ENCODE measurements at places on chromosomes 7 and 10. TPM values are rescaled to one million over a fixed set of nuclear protein-coding genes. Genes with fewer than 3 reads are reported as not detected.

GRCh38 chr10:11180228-11180627 is 162.6 kb downstream of the CELF2 start:
- no peaks in the 10 kb centered on the region for H3K27me3 ChIP-seq
- H3K4me3 ChIP-seq: peak overlapping the region; percentile 80
- H3K4me1 ChIP-seq: peaks cover 38% of the 10 kb centered on the region
- peak overlapping the region; percentile 94 for H3K27ac ChIP-seq

- H3K4me3 ChIP-seq: no peak overlapping the region
- H3K27me3 ChIP-seq: peaks cover 5% of the 10 kb centered on the region
- DNase-seq: no peak
- no peaks in the 10 kb centered on the region for H3K36me3 ChIP-seq
- H3K27ac ChIP-seq: no peak overlapping the region
Measured at GRCh38 chr10:78366663-78367411, 333.2 kb downstream of the RPS24 start.

DNA sequence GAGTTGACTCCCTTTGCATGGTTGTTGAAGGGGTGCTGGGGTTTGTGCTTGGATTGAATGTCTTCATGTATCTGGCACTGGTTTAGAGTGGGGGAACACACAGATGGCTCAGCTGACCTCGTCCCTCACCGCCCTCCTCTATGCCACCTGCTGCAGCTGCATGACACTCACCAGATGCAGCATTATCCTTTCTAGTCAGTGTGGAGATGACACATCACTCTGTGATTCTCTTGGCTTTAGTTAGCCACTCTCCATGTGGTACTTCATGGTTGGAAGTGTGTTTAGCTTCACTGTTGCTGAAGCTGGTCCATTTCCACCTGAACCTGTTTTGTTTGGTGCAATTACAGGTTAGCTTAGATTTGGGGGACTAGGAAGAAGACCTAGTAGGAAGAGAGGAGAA is 56.3 kb upstream of the BMPER start:
- no peak for DNase-seq
- no peak overlapping the region for H3K4me3 ChIP-seq
- H3K27ac ChIP-seq: no peak overlapping the region
- no peaks in the 10 kb centered on the region for H3K4me1 ChIP-seq
- no peaks in the 10 kb centered on the region for H3K36me3 ChIP-seq

- peaks cover 26% of the 10 kb centered on the region for H3K4me1 ChIP-seq
- no peak overlapping the region for H3K27ac ChIP-seq
- no peak overlapping the region for H3K4me3 ChIP-seq
- no peaks in the 10 kb centered on the region for H3K36me3 ChIP-seq
- no peak for DNase-seq
Measured at GRCh38 chr7:36261019-36261754, 108.1 kb downstream of the EEPD1 start.

DNA sequence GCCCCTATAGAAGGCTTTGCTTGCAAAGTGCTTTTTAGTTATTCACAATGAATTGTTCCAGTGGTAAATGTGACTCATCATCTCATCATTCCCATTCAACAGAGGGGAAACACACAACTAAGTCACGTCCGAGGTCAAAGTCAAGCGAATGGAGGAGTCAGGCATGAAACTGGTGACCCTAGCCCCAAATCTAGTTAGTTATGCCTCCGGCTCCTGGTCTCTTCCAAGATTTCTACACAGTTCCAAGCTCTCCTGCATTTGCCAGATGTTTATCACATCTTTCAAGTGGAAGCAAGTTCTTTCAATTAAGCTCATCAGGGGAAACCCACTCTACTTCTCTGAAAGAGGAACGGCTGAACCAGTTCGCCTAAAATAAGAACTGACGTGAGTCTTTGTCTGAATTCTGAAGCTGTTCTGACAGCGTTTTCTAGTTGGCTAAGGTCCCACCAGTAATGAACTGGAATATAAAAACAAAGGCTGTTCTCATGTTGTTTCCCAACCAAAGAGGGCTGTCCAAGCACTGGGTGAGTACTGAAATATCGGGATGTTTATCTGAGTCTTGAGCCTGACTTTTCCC is 140.9 kb upstream of the NRBF2 start:
- peak overlapping the region; percentile 25 for H3K4me3 ChIP-seq
- H3K36me3 ChIP-seq: no peaks in the 10 kb centered on the region
- peak overlapping the region; percentile 25 for H3K27ac ChIP-seq
- H3K4me1 ChIP-seq: peaks cover 11% of the 10 kb centered on the region
- peaks cover 2% of the 10 kb centered on the region for H3K27me3 ChIP-seq
- DNase-seq: no peak

MTERF1 gene
- 26.2 TPM for total RNA-seq

GRCh38 chr10:4450981-4451908 is 374.8 kb upstream of the AKR1E2 start:
- no peak overlapping the region for H3K27ac ChIP-seq
- no peaks in the 10 kb centered on the region for H3K36me3 ChIP-seq
- peaks cover 9% of the 10 kb centered on the region for H3K27me3 ChIP-seq
- H3K4me3 ChIP-seq: no peak overlapping the region

BAG3 gene
- 4.3 TPM for total RNA-seq

CREB5 gene
- total RNA-seq: 0.80 TPM

All from activated B cell treated with CpG ODN at 0.5 μM for 24 hours (primary cell).